Glutamatergic neuron (in vitro differentiated cells): ENCODE measurements at places on chromosomes 6 and 20. TPM values are rescaled to one million over a fixed set of nuclear protein-coding genes. Genes with fewer than 3 reads are reported as not detected.

- DNase-seq, result no peak
Observed at GRCh38 chr6:3490625-3490980, 33.8 kb upstream of the SLC22A23 start.

GRCh38 chr20:55086421-55086820 is 611.0 kb downstream of the DOK5 start:
- no peak for DNase-seq

- no peak for DNase-seq
Observed at GRCh38 chr6:12401200-12401599, 111.0 kb downstream of the EDN1 start.

DNA sequence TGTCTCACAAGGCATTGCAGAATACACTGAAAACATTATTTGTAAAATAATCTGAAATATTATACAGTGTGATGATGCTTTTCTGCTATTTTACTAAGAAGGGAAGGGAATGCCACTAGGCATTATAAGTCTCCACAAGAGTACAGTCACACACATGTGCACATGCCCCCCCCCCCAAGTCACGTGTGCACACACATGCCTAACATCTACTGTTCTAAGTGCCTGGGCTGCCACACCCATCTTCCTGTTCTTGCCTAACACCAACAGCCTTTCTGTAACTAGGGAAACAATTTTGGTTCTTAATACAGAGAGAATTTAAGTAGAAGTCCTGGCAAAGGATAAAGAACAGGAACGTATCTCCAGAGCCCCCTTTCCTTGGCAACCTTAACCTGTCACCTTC is 58.2 kb upstream of the BCLAF1 start:
- DNase-seq, result no peak

- DNase-seq, result no peak
Observed at GRCh38 chr20:18738055-18738454, 75.5 kb upstream of the SCP2D1 start.

DNA sequence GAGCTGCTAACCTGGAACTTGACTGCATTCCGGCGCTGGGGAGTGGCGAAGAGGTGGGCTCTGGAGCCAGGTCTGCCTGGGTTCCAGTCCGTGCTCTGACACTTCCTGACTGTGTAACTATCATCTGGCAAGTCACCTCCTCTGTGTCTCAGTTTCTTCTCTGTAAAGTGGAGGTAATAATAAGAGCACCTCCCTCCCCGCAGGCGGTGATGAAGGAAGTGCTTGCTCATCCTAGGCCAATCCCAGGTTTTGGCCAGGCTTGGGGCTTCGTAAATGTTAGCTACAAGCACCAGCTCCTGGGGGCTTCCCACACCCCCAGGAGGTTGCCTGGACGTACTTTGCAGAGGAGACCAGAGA is 32.8 kb downstream of the SNAI1 start:
- no peak for DNase-seq

DNA sequence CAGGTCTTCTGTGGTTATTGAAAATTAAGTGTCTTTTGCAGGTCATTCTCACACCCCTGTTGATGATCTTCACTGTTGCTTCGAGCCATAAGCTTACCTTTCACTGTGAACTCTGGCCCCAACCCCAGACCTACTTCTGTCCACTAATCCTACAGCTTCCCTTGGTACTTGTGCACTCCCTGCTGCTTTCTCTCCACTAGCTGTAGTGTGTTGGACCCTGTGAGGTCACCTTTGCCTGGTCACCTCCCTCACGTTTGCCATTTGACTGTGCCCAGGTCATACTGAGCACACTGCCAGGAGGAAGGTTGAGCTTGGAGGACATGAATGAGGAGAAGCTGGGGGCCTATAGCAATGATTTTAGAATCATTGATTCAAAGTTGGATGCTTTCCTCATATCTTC is 94.0 kb downstream of the PLCB1 start:
- DNase-seq, result no peak

DNA sequence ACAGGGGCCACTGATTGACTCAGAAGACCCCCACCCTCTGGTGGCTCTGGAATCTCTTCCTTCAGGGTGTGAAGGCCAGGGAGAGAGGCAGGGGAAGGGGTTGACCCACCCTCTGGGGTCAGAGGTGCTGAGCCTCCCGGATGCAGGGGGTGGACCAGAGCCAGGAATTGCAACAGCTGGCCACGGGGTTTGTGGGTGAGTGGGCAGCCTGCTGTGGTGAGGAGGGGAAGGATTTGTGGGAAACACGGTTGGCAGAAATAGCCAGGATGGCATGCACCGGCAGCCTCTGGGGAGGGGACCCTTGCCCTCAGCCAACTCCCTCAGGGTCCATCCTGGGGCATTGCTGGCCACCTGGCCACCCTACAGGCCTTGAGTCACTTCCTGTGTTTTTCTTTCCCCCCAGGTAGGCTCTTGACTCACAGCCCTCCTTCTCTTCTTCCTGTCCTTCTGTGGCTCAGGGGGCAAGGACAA is 92.8 kb downstream of the MRPL14 start:
- DNase-seq, result no peak

GRCh38 chr6:134746140-134746539 is 203.8 kb downstream of the ALDH8A1 start:
- DNase-seq, result no peak

GRCh38 chr20:42051921-42052320 is 433.7 kb upstream of the CHD6 start:
- DNase-seq, result no peak

- DNase-seq, result no peak
Observed at GRCh38 chr20:47775841-47776240, 9.4 kb downstream of the SULF2 start.

DNA sequence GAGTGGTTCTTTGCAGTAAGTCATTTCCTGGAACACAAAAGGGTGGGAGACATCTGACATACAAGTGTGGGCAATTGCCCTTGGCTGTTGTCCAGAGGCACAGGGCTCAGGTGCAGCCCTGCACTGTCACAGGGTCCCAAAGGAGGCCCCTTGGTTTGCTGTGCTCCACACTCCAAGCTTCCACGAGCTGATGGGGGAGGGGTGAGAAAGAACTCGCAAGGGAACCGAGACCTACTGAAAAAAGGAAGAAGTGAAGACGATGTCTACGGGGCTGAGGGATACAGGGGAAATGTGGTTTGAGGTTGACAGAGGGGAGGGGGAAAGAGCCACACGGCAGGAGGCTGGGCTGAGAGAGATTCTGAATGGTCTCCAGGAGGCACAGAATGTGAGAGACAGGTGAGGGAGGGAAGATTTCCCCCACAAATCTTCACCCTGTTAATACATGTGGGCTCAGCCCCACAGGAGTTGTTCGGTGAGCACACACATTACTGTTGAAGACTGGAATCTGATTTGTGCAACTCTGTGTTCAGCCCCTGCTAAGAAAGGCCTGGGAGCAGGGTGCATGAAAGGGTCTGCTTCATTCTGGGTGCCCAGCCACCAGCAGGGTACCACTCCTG is 123.4 kb downstream of the LY86 start:
- peak; percentile 56 for DNase-seq

- DNase-seq, result no peak
Observed at GRCh38 chr6:1987640-1988039, 257.8 kb downstream of the GMDS start.

GRCh38 chr20:11170565-11170964 is 496.8 kb upstream of the JAG1 start:
- no peak for DNase-seq

DNA sequence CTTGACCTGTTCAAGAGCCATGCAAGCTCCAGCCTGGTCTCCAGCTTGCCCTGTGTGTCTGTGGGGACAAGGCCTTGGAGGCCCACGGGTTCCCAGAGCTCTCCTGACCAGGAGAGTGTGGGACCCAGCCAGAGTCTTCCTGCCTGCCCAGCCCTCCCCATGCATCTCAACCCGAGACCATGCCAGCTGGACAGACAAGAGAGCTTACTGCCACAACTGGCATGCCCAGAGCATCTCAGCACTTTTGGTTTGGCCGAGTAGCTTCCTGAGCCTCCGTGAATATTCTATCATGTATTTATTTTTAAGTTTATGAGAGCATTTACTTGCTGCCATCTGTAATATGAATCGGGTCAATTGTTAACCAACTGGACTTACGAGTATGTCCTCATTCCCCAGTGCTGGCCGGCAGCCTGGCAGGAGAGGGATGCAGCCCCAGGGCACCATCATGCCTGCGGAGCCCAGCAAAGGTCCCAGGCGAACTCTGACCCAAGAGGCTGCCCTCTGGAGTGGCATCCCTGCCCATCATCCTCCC is 14.9 kb downstream of the IP6K3 start:
- DNase-seq, result no peak

DNA sequence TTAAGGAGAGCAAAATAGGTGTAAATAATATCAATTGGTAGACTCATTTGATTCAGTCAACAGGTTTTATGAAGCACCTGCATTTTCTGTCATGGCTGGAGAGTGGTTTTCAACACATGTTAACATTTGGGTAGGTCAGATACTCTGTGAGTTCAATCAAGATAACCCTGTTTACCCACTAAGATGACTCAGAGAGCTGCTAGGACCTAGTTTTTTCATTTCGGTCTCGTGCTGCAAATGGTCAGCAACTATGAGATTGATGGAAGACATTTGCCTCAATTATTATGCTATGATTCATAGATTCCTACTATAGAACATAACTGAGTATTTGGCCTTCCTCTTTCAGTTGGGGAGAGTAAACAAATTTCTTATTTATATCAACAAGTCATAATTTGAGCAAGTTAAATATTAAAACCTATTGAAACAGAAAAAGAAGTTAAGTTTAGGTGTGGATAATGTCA is 391.4 kb upstream of the CITED2 start:
- DNase-seq, result no peak

GRCh38 chr6:52390361-52390727 is 28.4 kb downstream of the PAQR8 start:
- no peak for DNase-seq

GRCh38 chr6:35945650-35946025 is 24.7 kb upstream of the SRPK1 start:
- no peak for DNase-seq

- no peak for DNase-seq
Observed at GRCh38 chr6:108982154-108983113, 112.2 kb downstream of the SESN1 start.

The ADTRP gene
- total RNA-seq, result not detected

The NNAT gene
- total RNA-seq, result 1,047 TPM

The RAB44 gene
- total RNA-seq, result not detected

The MATN4 gene
- not detected for total RNA-seq

The DPPA5 gene
- not detected for total RNA-seq

The ZNF311 gene
- 5.1 TPM for total RNA-seq

The PDE7B gene
- total RNA-seq, result not detected

The TUBB2B gene
- total RNA-seq, result 1,777 TPM

The RIMS4 gene
- total RNA-seq, result 96.1 TPM

The PLCB1 gene
- total RNA-seq, result 37.4 TPM
